ENCODE measurements at places on chromosomes 2 and 18.

GRCh38 chr2:44510246-44510645 lies 148.5 kb downstream of the CAMKMT start:
- no peak for DNase-seq

DNA sequence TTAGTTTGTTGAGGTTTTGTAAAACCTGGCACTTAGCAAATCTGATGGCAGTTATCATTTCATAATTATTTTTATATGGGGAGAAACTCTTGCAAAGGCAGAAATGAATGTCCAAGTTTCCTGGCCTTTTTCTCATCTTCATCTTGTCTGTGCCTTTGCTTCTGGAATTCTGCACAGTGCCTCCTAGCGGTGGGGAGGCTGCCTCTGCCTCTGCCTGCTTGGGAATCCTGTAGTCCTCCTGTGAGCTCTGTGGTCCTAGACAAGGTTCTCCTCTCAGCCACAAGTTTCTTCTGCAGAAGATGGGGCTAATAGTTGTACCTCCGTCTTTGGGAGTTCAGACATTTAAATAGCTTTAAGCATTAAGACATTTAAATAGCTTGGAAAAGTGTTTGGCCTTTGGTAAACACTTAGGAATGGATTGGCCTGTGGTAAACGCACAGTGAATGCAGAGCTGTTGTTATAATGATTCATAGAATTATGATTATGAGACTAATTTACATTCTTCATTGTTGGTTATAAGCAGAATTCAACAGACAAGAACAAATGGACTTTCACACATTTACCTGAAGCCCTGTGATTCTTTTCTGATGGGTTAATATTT lies 101.2 kb downstream of the ZNF236 start:
- DNase-seq, result no peak

- no peak for DNase-seq
These were observed 10.4 kb downstream of the CSRNP3 start for GRCh38 chr2:165479856-165480255.

DNA sequence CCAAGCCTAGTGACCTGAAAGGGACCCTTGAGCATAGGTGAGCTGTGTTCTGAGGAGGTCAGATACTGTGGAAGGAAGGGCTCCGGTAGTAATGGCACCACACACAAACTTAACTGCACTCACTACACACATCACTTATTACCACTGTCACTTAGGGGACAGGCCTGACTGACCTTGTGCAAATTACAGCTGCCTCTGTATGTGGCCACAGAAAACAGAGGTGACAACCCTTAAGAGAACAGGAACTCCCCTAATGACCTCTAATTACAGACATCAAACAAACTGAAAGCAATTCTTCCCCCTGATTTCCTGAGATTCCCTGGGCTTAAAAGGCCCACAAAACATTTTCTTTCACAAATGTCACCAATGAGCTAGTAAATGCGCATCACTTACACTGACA lies 360.6 kb downstream of the RND3 start:
- DNase-seq, result no peak

DNA sequence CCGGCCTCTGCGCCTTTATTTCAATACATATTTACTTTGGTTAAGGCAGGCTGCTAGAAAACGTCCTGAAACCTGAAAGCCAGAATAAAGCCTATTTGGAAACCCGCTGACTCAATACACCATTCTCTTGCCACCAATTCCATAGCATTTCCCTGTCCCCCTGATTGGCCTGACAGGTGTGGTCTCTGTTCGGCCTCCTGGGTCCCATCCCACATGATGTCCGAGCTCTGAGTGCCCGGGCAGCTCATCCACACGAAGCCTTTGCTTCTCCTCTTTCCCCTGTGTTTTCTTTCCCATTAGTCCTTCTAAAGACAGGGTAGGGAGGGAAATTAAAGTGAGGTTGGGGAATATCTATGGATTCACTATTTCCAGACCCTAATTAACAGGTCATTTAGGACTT lies 42.6 kb upstream of the ZNF516 start:
- DNase-seq, result no peak

DNA sequence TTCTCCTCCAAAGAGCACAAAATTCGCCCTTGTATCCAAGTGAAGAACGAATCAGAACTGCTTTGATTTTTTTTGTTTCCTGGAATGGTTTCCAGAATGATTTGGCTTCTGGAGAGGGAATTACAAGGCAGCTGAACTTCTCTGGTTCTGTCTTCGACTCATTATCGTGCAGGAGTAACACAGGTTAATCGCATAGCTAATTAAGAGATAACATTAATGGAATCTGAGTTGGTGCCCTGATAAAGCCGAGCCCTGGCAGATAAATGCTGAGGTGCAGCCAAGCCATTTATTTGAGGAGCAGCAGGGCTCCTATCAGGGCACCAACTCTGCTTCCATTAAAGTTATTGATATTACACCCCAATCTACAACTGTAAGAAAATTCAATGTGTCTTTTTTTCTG lies 433.7 kb downstream of the ZNF521 start:
- DNase-seq, result no peak

DNA sequence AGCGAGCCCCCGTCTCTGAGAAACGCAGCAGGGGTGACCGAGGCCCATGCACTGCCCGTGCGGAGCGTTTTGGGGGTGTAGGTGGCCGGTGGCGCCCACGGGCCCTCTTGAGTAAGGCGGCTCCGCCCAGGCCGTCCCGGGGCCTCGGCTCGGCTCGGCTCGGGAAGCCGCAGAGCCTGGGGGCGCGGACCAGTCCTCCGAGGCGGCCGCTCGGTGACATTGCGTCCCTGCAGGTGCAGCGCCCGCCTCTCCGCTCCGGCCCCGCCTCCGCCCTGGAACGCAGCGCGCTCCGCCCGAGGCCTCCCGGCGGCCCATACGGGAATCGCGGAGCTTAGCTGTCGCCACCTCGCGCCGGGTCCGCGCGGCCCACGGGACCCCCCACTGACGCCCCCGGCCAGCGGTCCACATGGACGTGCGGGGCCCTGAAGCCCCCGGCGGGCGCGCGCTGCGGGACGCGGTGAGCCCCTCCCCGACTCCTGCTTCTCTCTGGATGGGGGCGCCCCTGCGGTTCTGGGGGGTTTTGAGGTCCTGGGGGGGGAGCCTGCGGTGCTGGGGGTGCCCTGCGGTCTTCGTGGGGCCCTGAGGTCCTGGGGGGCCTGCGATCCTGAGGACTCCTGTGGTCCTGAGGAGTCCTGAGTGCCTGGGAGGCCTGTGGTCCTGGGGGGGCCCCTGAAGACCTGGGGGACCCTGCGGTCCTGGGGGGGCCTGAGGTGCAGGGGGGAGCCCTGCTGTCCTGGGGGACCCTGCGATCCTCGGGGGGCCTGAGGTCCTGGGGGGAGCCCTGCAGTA lies at the start of gene HSBP1L1:
Gene HSBP1L1 (plus strand): TSS at position 314 of the 789 bp plus-strand sequence. CDS start 93 bp downstream, at position 407.
- no peak for DNase-seq

DNA sequence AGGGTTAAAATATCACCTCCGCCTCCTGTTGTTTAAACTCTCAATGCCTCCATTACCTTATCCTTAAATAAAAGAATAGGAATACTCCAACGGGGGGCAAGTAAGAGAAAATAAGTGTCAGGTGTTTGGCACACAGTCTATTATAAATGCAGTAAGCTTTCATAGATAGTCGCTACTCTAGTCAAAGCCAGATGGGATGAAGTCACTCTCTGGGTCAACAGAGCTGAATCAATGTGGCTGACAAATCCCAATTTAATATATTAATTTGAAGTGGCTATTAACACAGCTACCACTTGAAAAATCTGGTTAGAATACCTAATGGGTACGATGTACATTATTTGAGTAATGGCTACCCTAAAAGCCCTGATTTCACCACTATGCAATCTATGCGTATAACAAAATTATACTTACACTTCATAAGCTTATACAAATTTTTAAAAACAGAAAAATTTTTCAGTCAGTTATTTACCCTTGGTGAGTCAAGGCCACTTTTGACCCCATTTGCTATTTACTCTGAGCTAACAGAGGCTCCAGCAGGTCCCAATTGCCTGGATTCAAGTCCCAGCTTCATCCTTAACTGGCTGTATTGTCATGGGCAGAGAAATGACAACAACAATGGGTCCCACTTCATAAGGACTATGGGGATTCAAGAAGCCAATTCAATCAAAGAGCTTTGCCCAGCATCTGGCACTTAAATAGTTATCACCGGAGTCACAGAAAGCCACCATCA lies 167.5 kb upstream of the PID1 start:
- no peak for DNase-seq

DNA sequence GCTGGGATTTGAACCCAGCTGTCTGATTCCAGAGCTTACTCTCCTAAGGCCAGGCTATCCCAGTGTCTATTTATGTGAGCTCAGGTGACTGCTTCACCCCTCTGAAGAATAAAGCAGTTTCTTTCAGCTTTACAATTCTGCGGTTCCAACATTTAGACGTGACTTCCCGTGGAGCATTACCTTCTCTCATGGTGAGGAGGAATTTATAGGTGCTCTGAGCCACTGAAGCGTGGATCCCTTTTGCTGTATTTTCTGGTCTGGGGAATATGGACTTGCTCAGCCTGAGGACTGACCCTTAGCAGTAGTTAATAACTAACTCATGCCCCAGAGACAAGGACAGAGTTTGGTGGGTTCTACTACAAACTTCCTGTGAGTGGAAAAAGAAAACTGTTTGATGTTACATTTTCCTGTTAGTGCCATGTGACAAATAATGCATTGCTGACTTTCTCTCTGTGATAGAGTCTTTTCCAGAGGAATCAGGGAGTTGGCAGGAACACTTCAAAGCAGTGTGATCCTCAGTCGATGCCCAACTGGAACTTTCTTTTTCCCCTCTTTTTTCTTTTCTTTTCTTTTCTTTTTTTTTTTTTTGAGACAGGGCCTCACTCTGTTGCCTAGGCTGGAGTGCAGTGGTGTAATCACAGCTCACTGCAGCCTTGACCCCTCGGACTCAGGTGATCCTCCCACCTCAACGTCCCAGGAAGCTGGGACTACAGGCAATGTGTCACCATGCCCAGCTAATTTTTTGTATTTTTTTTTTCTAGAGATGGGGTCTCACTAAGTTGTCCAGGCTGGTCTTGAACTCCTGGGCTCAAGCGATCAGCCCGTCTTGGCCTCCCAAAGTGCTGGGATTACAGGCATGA lies 21.9 kb downstream of the CASP10 start:
- DNase-seq, result no peak

DNA sequence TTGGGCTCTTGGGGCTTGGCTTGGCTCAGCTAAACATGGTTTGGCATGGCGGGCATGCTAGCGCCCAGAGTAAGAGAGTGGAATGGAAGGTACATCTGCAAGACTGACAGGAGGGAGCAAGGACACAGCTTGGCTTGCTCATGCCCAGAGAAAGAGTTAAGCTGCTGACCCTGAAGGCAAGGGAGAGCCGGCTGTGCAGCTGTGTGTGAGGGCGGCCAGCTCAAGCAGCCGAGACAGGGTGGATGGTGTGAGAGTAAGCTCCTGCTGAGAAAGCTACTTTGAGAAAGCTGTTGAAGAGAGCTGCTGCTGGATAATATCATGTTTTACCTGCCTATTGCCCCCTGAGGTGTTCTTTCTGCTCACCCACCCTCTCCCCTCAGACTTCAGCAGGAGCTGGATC lies 135.6 kb downstream of the CCBE1 start:
- DNase-seq, result no peak

DNA sequence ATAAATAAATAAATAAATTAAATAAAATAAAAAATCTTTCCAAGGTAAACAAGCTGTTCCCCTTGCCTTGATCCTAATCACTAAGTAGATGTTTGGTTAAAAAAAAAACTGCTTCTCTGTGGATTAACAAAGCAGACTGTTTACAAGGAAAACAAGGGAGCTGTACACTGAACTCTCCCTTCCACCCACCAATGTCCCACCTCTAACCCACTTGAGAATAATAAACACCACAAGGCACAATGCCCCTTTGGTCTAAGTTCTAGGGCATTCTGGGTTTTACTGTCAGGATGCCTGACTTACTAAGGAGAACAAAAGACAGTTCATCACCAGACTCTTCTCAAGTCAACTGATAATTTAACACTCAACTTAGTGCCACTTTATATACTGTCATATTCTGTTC lies 83.5 kb downstream of the NCKAP1 start:
- no peak for DNase-seq

DNA sequence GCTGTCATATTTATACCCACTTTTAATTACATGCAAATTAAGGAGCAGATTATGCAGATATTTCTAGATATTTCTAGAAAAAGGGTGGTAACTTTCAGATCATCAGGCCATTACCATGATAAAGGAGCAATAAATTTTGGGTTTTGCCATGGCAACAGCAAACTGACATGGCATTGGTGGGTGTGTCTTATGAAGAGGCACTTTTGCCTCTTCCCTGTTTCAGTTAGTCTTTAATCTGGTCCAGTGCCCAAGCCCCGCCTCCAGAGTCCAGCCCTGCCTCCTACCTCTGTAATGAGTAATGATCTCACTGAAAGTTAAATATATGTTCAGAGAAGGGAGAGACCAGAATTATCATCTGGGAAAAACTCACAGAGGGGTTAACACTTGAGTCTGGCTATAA lies 124.8 kb downstream of the SCG2 start:
- no peak for DNase-seq

- DNase-seq, result no peak
These were observed 352.8 kb downstream of the THSD7B start for GRCh38 chr2:137118140-137118539.

GRCh38 chr2:175729049-175729706 lies 272.9 kb downstream of the LNPK start:
- DNase-seq, result no peak

DNA sequence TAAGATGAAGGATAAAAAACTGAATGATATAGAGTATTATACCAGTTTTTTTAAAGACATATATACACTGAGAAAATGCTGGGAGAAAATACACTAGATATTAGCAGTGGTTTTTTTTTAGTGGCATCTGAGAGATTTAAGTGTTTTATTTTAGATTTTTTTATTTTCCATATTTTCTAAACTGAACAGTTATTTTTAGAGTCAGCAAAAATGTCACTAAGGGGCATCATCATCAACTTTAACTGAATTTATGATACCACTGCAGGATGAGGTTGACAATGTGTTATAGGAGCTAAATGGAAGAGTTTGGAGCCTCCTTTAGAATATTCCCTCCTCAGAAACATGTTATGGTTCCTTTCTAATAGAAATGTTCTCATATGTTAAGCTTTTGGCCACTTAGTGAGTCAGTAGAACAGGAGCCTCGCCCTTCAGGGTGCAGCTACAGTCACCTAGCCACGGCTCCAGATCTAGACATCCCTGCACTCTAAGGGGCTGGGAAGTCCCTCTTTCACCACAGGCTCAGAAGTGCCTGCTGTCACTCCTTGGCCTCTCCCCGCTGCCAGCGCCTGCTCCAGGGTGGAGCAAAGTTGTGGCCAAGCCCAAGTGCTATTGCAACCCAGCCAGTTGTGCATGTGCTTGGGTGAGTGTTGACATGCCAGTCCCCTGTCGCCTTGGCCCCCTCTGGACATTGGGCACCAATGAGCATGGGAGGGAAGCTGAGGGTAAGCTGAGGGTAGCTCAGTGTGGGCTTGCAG lies 210.7 kb upstream of the RASGRP3 start:
- no peak for DNase-seq

GRCh38 chr2:67709835-67710234 lies 312.7 kb downstream of the ETAA1 start:
- DNase-seq, result no peak

- DNase-seq, result no peak
These were observed 30.3 kb downstream of the KIDINS220 start for GRCh38 chr2:8806885-8807704.
